ENCODE measurements at places on chromosomes 5 and 9.
A peak's percentile ranks its signal among the peaks of the same experiment; 100 is the strongest.

- DNase-seq, result no peak
Observed at GRCh38 chr9:90546200-90546599, 96.4 kb downstream of the DIRAS2 start.

GRCh38 chr9:125190361-125190801 lies 778 bp upstream of the PPP6C start:
- DNase-seq, result no peak

- DNase-seq, result peak; percentile 39
Observed at GRCh38 chr9:106697750-106698502, 165.0 kb upstream of the ZNF462 start.

DNA sequence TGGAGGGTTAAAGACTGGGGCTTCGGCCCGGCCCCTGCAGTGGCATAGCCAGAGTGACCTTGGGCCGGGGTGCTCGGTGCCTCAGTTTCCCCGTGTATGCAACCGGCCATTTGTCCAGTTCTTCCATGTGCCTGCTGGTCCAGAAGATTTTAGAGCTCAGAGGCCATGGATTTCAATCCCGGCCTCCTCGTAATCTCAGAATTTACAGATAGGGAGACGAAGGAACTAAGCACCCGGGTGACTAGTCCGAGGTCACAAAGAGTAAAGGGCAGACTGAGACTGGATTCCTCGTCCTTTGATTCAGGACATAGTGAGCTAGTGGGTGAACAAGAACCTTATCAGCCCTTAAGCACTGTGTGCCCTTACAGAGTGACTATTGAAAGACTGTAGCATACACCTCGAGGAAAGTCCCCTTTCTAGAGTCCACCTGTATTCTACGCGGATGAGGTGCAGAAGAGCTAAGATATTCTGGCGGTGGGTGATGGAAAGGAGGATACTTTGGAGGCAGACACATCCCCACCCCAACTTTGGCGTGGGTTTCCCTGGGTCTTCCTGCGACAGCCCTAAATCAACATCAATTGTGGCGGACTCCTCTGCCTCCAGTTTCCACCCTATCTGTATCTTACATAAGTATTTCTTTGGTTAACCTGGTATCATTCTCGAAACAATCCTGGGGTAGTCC lies 597 bp downstream of the SLC31A1 start:
- DNase-seq, result no peak

DNA sequence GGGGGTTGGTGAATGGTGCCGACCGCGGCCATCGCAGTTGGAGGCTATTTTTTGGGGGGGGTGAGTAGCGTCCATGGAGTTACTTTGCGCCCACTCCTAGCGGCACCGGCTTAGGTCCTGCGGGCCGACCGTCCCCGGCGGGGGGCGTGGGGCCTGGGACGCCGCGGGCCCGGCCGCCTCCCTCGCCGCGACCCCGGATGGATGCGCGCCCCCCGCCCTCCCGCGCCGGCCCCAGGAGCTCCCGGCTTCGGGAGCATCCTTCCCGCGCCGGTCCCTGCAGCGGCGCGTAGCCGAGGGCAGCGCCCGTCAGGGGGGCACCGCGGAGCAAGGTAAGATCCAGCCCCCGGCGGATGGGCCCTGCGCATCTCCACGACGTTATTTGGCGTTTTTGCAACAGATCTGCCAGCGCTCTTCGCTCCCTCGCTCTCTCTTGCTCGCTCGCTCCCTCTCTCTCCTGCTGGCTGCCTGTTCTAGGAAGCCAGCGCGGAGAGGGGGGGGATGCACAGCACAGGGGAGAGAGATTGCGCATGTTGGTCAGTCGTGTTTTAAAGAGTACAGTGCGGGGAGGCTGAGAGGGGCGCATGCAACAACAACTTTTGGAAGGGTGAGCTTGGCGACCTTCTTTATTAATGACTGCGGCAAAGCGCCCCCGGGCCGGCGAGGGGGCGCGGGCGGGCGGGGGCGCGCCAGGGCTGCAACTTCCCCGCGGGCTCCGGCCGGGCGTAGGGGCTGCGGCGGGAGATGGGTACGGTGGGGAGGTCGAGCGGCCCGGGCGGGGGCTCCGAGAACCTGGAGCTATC lies 413 bp downstream of the JADE2 start:
- DNase-seq, result peak; percentile 76

DNA sequence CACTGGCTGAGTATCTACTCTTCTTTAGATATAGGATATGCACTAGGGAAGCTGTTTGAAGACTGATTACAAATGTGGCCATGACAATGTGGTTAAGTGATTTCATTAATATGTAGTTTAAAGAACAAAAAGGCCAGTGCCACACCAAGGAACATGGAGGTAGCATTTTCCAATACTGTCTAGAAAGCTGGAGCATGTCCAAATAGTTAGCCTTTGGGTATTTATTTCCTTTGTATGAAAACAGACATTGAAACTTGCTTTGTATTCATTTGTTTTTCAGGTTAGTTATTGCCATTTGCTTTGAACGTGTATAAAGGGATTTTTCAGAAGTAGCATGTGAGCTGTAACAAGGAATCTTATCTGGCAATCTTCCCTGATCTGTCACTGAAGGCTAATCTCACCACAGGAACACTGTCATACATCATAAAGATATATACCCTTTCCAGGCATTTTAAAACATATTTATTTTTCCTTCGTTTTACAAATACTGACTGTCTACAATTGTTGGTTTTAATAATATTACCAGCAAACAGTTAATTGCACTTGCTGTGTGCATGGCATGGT lies 93.4 kb downstream of the PLPPR1 start:
- DNase-seq, result no peak

GRCh38 chr5:84437673-84438315 lies 53.1 kb upstream of the EDIL3 start:
- DNase-seq, result no peak

DNA sequence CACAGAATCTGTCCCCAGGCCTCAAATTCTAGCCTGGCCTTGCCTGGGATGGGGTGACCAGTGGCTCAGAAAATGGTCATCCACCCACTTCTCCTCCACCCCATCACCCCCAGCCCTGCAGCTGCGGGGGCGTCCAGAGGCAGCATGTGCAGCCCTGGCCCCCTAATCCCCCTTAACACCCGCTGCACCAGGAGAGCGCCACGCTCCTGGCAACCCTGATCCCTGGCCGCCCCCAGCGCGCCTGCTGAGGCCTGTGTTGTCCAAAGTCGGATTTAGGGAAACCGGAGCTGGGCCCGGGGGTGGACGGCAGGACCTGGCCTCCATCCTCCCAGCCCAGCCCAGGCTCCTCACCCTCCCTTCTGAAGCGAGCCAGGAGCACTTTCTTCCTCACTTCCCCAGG lies 22.0 kb downstream of the NR5A1 start:
- DNase-seq, result no peak

DNA sequence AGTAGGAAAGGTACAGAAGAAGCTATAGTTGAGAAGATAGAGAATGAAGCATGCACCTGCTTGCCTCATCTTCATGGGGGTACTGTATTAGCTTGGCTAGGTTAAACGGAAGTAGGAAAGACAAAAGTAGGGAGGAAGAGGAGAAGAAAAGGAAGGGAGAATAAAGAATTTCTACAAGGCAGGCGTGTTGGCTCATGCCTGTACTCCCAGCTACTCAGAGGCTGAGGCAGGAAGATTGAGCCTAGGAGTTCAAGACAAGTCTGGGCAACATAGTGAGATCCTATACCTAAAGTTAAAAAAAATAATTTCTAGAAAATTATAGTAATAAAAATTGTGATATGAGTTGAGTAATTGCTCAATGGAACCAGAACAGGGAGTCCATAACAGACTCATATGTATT lies 61.9 kb downstream of the APTX start:
- DNase-seq, result no peak

GRCh38 chr5:74098941-74099340 lies 472.9 kb downstream of the ARHGEF28 start:
- no peak for DNase-seq

GRCh38 chr5:555058-555623 lies 30.9 kb upstream of the SLC9A3 start:
- peak; percentile 53 for DNase-seq

DNA sequence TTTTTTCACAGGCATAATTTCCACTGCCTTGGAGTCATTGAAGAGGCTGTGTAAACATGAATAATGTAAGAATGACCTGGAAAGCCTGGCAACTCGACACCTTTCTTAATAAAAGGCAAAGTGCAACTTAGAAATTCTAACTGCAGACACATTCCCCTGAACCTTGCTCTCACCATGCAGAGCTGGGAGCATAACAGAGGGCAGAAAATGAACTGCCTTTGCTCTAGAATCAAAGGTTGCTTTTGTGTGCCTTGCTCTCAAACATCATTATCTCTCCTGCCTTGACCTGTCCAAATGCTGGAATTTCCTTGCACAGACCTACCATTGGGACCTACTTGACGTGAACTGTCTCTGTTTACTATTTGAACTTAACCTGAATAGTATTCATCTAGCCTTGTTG lies 462.0 kb upstream of the ZNF462 start:
- no peak for DNase-seq

All from transverse colon (tissue), 4 donors.